ENCODE measurements at places on chromosomes 2 and 18.

DNA sequence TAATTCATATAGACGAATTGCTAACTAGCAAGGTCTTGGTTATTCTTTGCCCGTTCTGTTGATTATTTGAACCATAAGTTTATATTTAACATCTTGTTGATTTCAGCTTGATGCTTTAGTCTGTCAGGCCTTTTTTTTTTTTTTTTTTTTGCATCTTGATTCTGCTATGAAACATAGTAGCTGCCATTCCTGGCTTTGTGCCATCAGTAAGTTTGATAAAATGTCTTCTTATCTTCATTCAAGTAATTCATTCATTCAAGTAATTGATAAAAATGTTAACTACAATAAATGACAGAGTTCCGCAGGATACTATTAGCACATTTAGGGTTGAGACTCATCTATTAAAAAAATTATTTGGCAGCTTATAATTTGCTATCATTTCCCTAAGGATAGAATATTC lies 134.7 kb downstream of the LYPD6B start:
- DNase-seq: no peak

GRCh38 chr2:241637018-241637794 lies at the start of the genes ATG4B and THAP4:
TSS of gene ATG4B (plus strand) at chr2:241637693. CDS start at chr2:241637715, 22 bp downstream.
TSS of gene THAP4 (minus strand) at chr2:241637158. CDS start at chr2:241637017, 141 bp downstream.
- peak; percentile 73 for DNase-seq

GRCh38 chr2:240959941-240960308 lies 38.5 kb upstream of the SNED1 start:
- DNase-seq: no peak

- DNase-seq: peak; percentile 23
These were observed 248 bp downstream of the HAAO start for GRCh38 chr2:42792087-42792582.

DNA sequence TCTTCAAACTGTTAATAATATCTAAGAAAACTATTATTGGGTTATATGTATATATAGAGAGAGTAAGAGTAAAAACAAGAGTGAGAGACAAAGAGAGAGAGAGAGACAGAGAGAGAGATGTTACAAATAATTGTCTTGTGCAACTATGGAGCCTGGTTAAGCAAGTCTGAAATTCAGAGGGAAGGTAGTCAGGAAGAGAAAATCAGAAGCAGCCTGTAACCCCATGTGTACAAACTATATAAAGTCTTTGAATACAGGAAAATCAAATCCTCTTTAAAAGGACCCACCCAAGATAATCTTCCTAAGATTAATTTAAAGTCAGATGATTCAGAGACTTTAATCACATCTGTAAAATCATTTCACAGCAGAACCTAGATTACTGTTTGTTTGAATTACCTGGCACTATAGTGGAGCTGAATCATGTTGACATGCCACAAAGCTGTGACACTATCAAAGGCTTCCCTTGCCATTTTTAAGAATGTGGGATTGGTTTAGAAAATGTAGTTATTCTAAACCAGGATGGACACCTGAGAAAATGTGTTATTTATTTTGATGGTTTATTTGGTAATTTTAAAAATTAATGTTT lies 301.7 kb upstream of the FSIP2 start:
- DNase-seq: no peak

DNA sequence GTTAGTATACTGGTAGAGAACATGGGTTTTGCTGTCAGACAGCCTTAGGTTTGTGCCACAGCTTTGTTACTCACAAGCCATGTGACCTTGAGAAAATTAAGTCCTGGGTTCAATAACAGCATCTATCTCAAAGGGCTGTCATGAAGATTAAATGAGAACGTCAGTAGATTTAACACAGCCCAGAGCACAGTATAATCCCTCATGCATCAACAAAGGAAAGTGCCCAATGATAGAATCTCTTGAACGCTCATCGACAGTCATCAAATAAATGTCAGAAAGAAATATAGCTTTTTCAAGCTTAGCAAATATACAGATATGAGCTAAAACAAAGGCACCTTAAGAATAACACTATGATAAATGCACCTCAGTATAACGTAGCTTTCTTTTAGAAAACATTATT lies 22.3 kb downstream of the CUL3 start:
- no peak for DNase-seq

DNA sequence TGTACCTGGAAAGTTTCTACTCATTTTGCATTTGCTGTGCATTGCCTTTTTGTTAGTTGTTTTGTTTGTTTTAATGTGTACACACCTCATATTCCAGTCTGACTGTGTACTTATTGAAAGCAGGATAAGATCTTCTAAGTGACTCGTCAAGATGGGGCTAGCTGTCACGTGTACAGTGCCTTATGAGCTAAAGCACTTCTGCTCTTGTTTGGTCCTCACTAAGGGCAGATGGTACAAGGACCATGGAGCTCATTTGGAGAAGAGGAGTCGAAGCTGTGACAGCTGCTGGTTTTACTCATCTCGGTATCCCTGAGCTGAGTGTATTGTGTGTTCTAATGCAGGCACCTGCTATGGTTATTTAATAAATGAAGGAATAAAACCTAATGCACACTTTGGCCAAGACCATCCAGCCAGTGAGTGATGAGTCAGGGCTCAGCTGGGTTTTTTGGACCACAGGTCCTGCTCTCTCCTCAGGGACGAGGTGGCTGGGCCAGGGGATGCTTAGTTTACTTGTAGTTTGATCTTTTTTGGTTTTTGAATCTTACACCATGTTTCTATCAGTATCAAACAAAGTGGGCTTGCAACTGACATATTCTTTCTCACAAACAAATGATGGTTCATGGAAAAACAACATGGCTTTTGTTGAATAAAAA lies 152.5 kb upstream of the APCDD1 start:
- DNase-seq: no peak

- no peak for DNase-seq
These were observed 9.2 kb downstream of the SEPTIN10 start for GRCh38 chr2:109604597-109604996.

GRCh38 chr2:3289526-3289925 lies 88.1 kb downstream of the EIPR1 start:
- DNase-seq: no peak

GRCh38 chr18:79816981-79817606 lies 19.4 kb downstream of the KCNG2 start:
- no peak for DNase-seq

GRCh38 chr2:228581731-228582130 lies 400.2 kb upstream of the SPHKAP start:
- DNase-seq: no peak

DNA sequence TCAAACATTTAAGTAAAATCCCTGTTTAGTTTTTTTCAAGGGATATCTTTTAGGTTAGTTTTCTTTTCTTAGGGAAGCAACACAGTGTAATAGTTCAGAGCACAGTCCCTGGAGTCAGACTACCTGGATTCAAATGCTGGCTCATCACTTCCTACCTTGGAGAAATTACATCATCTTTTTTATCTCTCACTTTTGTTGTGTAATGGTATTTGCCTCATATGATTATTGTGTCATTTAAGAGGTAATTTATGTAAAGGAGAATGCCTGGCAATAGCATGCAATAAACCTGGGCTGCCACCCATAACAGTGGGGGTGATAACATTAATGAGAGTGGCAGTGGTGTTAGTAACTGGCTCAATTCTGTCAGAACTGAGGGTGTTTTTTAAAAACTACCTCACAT lies 26.3 kb downstream of the ERLEC1 start:
- no peak for DNase-seq

DNA sequence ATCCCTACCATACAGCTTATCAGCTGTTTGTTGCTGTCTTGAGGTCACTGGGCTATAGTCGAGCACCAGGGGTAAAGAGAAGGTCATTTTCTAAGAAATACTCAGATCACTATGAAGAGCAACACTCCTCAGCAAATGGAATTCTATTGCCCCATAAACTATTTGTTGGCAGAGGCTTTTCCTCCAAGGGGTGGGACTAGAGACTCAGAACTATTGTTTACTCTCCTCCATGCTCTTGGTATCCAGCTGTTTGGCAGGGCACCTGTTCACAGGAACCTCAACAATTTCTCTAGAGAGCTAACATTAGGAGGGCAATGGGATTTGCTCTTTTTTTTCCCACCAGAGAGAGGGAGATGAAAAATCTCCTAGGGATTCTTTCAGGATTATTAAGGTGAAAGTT lies 249.1 kb upstream of the SPRED2 start:
- DNase-seq: no peak

DNA sequence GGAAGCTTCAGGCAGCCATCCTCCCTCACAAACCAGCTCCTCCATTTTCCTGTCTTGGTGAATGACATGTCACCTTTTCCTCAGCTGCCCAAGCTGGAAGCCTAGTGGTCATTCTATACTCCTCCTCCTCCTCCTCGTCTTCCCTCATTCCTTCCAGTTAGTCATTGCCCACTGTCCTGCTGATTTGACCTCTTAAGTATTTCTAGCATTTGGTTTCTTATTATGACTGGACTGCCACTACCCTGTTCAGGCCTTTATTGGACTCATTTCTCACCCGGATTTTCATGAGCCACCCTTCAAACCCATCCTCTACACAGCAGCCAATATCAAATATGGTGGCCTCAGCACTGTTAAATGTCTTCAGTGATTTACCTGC lies 21.9 kb upstream of the MGAT5 start:
- no peak for DNase-seq

DNA sequence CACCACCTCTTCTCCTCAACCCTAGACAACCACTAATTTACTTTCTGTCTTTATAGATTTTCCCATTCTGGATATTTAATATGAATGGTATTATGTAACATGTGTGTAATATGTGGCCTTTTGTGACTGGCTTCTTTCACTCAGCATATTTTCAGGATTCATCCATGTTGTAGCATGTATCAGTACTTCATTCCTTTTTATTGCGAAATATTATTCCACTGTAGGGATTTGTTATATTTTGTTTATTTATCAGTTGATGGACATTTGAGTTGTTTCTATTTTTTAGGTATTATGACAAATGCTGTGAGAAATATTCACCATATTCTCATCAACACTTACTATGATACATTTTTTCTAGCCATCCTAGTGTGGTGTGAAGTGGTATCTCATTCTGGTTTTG lies 138.8 kb upstream of the DLGAP1 start:
- DNase-seq: no peak

GRCh38 chr2:44638649-44639048 lies 276.9 kb downstream of the CAMKMT start:
- DNase-seq: no peak

- no peak for DNase-seq
These were observed 582.4 kb upstream of the RAB6C start for GRCh38 chr2:129396980-129397599.

- DNase-seq: no peak
These were observed 163.6 kb downstream of the EIPR1 start for GRCh38 chr2:3214065-3214464.
